ENCODE measurements at places on chromosomes 1 and 21.

DNA sequence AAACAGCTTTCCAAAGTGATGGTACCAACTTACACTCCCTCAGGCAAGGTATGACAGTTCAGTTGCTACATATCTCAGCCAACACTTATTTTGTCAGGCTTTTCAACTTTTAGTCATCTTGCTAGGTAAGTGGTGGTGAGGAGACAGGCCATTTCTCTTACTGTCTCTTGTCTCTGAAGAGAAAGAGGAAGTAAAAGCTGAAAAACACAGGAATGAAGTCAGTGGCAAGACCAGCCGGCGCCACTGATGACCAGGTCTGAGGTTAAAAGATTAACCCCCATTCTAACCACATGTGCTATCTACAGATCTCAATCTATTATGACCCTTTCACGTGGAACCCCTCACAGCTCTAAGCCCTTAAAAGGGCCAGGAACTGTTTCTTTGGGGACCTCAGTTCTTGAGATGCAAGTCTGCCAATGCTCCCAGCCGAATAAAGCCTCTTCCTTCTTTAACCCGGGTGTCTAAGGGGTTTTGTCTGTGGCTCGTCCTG lies 4.2 kb downstream of the ADCY10 start:
- no peak for DNase-seq

- DNase-seq: no peak
Measured at GRCh38 chr1:188427642-188428041, 1598.9 kb downstream of the PLA2G4A start.

DNA sequence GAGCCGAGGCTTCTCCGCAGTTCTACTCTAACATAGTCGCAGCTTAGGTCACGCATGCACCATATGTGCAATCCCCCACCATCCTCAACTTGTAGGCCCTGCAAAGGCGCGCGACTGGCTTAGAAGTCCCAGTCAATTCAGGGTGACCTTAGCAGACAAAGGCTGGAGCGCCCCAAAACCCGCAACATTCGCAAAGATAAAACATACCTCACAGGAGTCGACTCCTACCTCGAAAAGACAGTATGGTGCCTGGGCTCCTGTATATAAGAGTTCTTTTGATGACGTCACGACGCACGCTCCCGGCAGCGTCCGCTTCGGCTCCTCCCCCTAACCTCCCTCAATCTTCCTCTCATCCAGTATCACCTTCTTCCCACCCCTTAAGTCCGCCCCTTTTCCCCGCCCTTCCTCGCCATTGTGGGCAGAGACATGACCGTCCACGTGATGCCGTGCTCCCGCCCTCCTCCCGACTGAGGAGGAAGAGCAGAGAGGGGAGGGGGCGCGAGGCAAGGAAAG lies at the start of gene GAS5:
Gene GAS5 (minus strand): TSS at position 237 of the 513 bp plus-strand sequence.
- DNase-seq: peak; percentile 62

GRCh38 chr1:69411617-69412016 lies 156.1 kb upstream of the LRRC7 start:
- DNase-seq: no peak

DNA sequence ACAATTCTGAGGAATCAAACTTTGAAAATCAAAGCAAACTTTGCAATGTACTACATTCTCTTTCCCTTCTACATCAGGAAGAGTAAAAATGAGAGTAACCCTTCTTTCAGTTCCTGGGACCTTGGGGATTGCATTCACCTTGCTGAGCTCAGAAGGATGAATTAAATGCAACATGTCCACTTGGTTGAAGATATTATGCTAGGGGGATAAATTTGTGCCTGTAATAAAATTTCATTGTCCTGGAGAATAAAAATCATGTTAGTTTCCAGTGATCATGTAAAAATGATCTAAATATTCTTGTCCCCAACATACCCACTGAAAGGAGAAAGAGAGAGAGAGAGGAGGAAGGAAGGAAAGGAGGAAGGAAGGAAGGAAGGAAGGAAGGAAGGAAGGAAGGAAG lies 587.1 kb upstream of the NEGR1 start:
- no peak for DNase-seq

GRCh38 chr1:28860332-28861073 lies 48.5 kb downstream of the OPRD1 start:
- DNase-seq: no peak

- DNase-seq: peak; percentile 49
Measured at GRCh38 chr1:206923009-206923960, 1.5 kb upstream of the FCMR start.

DNA sequence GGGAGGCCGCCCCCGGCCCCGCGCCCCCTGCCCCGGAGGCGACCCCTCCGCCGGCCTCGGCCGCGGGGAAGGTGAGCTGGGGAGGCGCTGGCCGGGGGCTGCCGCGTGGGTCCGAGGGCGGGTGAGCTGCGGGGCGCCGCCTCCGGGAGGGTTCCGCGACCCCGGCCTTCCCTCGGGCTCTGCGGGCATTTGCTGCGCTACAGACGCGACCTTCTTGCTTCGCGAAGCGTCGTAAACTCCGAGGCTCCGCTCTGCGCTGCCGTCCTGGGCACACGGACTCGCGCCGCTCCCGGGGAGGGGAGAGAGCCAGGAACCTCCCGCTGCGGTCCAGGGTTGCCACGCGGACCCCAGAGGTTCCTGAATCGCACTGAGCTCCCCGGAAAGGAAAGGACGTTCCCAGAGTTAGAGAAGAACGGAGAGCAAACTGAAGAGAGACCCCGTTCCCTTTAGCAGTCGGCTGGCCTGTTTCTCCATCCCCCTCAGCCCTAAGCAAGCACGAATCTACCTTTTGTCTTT lies 345 bp downstream of the SLX9 start:
- DNase-seq: no peak

GRCh38 chr1:175922254-175922881 lies 179.0 kb upstream of the TNR start:
- DNase-seq: no peak

GRCh38 chr1:90402893-90403849 lies 313.9 kb downstream of the BARHL2 start:
- DNase-seq: no peak

DNA sequence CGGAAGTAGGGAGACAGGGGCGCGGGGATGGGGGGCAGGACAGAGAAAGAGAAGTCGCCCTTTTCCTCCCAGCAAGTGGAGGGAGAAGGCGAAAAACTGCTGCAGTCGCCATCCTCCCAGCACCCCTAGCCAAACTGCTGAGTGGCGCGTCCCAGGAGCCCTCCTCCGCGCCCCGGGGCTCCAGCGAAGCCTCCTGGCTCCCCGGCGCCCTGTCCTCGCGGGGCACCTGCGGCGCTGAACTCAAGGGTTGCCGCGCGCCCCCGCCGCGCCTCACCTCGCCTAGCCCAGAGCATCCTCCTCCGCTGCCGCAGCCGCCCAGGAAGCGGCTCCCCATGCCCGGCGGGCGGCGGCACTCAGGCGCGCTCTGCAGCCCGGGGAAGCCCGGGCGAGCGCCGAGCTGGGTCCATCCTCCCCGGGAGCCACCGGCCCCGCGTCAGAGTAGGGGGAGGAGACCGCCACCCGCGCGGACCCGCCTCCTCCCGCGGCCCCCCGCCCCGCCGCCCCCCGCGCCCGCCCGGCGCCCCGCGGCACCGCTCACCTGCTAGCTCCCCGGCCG lies at the start of gene DAB1:
Gene DAB1 (minus strand): TSS at position 405 of the 556 bp plus-strand sequence. CDS start 133,030 bp downstream, outside the sequence.
- peak; percentile 10 for DNase-seq

DNA sequence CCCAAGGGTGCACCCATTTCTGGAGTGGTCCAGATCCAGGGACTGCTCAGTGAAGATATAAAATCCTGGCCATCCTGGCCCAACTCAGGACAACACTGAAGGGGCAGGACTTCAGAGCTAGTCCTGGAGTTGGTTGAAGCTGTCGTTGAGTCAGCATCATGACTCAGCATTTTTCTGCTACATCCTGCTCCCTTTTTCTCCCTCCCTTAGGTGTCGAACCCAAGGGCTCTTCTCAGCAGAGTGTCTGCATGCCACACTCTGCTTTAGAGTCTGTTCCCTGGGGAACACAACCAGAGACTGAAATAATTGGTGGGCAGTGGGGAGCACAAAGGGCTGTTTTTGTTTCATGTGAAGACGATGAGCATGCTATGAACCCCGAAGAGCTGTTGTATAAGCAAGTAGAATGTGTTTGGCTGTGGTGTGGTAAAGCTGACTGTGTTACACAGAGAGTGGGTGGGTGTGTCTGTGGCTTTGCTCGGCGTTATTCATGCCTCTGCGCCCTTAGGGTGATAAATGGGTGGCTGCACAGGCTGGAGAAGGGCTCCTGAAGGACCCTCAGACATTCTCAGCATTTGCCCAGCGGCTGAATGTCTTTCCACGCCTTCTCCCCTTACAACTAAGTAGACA lies 167.2 kb downstream of the CYYR1 start:
- no peak for DNase-seq

GRCh38 chr1:29254346-29254745 lies 18.0 kb downstream of the PTPRU start:
- no peak for DNase-seq

DNA sequence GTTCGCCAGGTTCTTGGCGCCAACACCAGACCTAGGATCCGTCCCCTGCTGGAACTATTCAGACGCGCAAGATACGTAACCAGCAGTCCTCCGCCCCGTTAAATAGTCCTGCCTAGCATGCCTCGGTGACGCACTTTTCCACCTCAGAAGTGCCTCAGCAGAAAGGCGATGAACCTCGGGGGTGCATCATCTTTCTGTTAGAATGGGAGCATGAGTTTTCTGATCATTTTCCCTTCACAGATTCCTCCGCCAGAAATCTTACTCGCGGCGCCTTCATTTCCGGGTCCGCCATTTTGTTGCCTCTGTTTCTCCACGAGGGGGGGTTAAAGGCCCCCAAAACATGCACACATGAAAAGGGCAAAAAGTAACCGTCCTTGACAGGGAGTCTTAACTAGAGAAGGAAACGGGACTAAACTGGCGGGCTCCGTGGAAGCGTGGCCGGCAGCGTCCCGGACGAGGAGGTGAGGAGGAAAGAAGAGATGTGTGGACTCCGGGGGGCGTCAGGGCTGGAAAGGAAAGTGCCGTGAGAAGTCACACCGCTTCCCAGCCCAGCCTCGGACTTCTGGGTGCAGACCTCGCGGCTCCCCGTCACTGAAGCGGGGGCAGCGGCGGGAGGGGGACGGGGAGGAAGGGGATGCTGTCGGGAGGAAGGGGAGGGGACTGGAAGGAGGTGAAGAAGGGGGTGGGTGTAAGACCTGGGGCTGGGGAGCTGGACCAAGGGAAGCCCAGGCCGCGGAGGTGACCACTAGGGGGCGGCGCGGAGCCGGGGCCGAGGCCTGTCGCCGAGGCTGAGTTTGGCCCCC lies at the start of gene GABPB2:
Gene GABPB2 (plus strand): TSS at position 288 of the 803 bp plus-strand sequence. CDS start 17,429 bp downstream, outside the sequence.
- DNase-seq: peak; percentile 88

DNA sequence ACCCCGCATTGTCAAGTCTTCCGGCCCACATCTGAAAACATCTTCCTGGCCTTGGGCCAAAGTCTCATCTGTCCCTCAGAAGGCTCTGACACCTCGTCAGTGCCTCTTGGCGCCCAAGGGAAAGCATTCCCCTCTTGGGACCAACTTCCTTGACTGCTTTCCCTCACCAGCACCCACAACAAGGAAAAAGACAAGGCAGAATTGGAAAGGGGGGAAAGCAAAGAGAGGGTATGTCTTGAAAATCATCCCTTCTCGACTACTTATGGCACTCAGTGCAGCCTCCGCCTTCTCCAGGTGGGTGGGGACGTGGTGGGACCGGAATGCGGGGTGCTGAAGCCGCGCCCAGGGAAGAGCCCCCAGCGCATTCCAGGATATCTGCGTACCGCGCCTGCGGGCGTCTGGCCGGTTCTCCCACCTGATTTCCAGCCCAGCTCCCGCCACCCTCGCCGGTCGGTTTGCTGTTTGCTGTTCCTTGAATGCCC lies 554 bp upstream of the SLC39A1 start:
- no peak for DNase-seq

DNA sequence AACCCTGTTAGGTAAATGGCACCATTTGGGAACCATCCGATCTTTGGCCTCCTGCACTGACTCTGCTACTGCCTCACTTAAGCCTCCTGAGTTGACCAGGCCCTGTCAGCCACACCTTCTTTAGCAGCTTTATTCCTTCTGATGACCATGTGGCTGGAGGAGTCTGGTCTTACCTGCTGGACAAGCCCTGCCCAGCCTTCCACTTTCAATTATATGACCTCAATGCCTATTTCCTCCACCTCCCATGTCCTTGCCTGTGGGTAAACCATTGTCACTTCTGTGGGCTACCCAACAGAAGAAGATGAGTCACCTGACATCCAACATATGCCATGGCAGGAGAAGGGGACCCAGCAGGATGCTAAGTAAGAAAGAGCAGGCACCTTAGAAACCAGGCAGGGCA lies 393.8 kb downstream of the NTNG1 start:
- no peak for DNase-seq

DNA sequence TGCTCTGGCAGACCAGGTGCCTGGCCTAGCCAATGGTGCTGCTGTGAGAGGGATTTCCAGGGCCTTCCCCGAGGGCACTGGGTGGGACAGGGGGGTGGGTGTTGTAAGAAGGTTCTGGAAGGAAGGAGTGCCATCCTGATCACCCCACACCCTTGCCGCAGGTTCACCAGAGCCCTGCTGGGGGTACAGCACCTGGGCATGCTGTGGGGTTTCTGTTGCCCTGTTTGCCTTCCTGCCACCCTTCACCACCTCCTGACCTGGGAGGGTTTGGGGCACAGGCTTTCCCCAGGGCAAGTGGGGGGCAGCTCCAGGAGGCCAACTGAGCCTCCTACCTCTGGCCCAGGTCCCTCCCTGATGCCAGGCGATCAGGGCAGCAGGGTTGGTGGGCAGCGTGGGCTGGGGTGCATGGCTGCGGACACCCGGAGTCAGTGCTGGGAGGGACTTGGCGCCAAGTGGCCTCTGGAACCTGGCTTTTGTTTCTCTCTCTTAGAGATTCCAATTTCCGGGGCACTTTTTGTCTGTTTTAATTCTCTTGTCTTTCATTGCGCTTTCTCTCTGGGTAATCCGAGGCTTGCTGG lies 318.8 kb downstream of the PTPRU start:
- DNase-seq: no peak

DNA sequence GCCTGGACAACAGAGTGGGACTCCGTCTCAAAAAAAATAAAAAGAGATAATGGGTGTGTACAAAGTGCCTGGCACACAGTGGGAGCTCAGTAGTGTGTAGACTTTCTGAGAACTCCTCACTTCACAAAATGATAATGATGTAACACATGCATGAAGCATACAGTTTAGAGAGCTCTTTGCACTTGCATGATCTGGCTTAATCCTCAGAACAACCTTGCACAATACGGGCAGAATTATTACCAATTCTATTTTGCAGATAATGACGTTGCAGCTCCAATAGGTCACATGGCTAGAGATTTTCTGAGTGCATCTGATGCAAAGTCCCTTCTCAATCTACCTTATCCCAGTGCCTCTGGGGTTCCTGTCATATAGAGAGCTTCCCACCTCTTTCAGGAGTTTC lies 71.4 kb downstream of the CD247 start:
- no peak for DNase-seq

GRCh38 chr1:89298461-89298860 lies 25.8 kb upstream of the GBP5 start:
- DNase-seq: no peak

Measured in GM12892 (cell line).